ENCODE measurements at places on chromosomes 3 and 15.

- DNase-seq = no peak
Observed at GRCh38 chr3:97952280-97952679, 20.0 kb downstream of the RIOX2 start.

DNA sequence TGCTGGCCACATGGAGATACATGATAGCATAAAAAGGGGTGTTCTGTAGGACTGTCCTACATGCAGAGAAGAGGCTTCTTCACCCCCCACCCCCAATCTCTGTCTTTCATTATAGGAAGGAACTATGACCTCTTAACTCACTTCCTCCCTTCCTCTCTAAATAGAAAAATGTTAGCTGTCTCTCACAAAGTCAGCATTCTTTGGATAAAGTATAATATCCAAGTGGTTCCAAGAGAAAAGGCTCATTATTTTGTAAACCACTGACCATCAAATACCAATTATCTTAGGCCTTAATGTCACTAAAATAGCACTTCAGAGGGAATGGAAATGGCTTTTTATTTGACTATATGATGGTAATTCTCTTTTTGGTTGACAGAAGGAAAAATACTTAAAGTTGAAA lies 95.3 kb upstream of the SLC2A2 start:
- DNase-seq = no peak

DNA sequence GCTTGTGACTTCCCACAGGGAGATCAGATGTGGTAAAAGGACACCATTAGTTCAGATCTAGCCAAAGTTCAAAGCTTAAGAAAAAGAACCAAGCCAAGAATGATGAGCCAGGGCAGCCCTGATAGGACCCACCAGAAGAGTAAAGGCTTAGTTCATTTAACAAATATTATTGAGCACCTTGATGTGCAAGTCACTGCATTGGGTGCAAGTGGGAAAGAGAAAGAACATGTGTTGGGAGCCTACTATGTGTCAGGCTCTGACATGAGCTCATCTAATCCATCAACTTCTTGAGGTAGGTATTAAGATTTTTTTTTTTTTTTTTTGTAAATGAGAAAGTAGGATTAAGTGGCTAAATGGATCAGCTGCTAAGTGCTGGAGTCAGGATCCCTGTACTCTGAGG lies 53.4 kb upstream of the PIAS1 start:
- no peak for DNase-seq

DNA sequence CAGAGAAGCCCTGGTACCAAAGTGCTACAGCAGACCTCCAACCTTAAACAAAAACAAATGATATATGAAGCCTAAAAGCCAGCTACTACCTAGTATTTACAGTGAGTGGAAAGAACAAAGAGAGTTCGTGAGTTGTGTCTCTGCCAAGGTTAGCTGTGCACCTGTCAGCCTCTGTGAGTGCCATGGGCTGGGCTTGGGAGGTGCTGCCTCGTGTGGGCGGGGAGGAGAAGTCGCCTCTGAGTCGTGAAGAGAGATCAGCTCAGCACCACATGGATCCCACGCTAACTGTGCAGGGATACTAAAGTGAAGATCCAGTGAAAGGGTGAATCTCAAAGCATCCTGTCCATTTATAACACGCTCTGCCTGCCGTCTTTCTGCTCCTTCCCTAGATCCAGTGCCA lies 101.9 kb downstream of the CHDH start:
- DNase-seq = no peak

- DNase-seq = no peak
Observed at GRCh38 chr15:68313501-68314410, 36.2 kb downstream of the FEM1B start.

- no peak for DNase-seq
Observed at GRCh38 chr3:31919528-31919927, 61.5 kb downstream of the OSBPL10 start.

DNA sequence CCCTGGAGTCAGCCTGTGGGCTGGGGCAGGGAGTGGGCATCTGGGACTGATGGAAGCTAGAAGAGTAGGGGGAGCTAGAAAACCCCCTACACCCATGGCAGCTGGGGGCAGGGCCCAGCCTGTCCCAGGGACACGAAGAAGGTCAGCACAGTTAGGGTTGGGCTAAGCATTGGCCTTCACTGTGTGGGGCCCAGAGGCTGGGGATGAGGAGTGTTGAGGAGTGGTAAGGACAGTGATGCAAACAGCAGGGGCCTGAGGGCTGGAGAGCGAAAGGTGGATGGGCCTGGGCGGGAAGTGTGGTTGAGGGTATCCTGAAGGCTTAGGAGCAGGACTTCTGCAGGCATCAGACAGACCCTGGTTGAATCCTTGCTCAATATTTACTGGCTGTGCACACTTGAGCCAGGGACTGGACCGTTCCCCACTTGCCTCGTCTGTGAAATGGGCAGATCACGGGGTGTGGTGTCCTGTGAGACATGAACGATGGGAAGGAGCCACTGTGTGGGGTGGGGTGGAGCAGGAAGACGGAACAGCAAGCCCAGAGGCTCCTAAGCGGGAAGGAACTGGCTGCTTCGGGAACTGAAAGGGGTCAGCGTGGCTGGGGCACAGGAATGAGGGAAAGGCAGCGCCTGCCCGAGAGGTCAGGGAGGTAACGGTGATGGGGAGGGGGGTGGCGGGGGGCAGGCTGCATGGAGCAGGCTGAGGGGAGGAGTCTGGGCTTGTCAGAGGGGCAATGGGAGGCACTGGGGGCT lies 7.3 kb downstream of the PRKCD start:
- no peak for DNase-seq

DNA sequence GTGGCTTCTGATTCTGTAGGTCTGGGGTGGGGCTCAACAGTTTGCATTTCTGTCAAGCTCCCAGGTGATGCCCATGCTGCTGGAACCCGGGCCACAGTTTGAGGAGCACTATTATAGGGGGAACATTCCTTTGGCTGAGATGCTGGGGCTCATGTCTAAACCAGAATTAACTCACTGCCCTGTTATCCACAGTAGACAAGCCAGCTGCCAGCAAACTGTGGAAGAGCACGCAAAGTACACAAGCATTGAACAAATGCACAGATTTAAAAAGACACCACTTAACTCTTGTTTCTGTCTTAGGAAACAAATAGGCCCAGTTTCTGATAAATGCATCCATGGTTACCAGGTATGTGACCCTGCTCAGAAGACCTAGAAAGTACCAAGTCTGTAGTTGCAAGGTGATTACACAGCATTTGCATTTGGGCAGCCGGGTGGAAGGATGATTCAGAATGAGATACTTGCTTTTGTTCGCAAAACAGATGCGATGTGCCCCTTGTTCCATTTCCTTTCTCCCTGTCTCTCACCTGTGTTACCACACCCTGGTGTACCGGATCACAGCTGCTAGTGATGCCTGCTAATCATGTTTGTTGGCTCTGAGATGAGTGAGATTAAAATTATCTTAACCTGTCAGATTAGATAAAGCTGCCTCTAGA lies 12.4 kb downstream of the GYG1 start:
- DNase-seq = no peak

DNA sequence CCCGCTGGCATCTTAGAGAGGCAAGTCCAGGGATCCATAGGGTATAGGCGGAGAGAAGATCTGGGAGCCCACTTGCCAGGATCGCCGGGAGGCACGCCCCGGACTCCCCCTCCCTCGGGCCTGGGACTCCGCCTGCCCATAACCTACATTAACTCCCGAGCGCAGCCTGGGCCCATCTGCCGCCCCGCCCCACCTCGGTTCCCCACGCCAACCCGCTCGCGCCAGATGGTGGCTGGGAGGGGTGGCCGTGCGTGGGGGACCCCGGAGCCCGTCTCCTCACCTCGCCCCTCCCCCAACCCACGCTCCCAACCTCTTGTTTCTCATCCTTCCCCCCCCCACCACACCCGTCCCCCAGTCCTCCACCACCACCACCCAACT lies 1.7 kb upstream of the DLL4 start:
- DNase-seq = no peak

- no peak for DNase-seq
Observed at GRCh38 chr15:100001405-100001804, 268.2 kb upstream of the LYSMD4 start.

DNA sequence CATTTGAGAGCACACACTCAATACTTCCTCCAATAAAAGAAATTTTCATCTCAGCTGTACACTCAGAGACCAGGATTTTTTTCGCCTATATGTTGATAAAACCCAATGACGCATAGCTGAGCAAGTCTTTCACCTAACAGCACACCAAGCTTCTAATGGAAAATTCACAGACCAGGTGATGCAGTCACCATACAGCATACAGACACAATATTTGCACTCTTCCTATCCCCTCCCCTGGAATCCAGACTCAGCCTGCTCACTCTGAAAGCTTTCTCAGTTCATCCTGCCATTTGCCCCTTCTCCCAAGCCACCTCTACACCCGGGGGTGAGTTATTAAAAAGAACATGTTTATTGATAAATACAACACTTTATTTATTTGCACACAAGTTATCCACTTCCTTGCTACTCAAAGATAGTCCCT lies 1.7 kb downstream of the TBC1D5 start:
- no peak for DNase-seq

DNA sequence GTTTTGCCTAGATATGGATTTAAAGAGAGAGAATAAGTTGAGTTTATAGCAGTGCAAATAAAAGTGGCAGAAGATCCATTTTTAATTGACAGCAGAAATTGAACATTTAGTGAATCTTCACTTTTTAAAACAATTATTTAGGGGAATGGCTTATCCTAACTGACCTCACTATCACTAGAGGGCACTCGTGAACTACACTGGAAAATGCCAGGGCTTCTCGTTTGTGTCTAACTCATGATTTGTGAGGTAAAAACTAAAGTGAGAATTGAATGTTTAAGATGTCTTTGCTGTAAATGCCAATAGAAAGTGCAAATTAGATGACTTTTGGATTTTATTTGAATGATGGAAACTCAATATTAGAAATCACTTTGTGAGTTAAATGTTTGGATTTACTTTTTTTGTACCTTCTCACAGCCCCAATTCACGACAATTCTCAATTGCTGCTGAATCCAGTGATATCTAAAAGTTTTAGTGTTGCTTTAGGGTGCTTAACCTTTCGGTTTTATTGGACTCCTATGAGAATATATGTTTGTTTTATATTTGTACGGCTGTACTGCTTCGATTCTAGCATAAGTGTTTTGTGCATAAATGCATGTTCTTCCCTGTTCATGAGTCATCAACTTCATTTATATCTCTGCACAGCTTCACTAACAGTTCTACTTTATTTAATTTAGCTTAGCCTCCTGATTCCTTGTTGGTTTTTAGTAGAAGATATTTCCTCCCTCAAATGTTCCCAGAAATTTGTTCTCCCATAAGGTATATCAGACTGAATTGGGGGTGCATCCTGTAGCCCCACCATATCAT lies 462.1 kb downstream of the MFSD1 start:
- DNase-seq = no peak

GRCh38 chr3:149623824-149624223 lies 34.0 kb downstream of the WWTR1 start:
- DNase-seq = no peak

GRCh38 chr3:171566803-171567422 lies 106.7 kb upstream of the TNIK start:
- DNase-seq = no peak

GRCh38 chr3:24588629-24589512 lies 94.2 kb upstream of the THRB start:
- DNase-seq = no peak

GRCh38 chr15:42038401-42038800 lies 17.6 kb upstream of the PLA2G4E start:
- DNase-seq = no peak

DNA sequence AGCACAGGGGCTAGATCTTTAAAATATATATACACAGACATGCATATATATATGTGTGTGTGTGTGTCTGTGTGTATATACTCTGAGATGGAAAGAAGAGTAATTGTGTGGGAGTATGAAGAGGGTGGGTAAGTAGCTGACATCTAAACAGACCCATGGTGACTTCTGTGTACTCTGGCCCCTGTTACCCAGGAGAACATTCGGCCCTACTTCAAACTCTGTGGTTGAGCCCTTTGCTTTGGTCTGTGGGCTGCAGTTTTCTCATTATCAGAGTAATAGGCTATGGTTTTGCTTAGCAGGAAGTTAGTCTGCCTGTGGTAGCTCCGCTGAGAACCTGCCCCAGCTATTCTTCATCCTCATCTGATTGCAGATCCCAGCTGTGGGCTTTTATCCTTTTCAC lies 141.4 kb downstream of the RBPMS2 start:
- peak; percentile 69 for DNase-seq

- DNase-seq = no peak
Observed at GRCh38 chr3:42600958-42601675, 631 bp downstream of the NKTR start.

GRCh38 chr3:11128682-11129632 lies 25.3 kb upstream of the HRH1 start:
- peak; percentile 22 for DNase-seq

DNA sequence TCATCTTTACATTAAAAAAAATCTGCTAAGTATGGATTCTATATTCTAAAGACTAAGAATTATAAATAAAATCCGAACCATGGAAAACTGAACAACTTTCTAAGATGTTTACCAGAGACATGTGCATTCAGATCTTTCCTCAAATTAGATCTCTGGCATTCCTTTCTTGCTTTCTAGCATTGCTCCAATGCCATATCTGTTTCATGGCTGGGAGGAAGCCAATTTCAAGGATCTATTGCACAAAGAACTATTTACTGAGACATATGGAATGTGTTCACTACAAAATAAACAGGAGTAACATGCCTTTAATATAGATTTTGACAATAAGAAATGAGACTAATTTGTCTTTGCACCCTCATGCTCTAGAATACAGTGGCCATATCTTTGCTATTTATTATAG lies 45.1 kb upstream of the NANOGP8 start:
- no peak for DNase-seq
